ENCODE measurements at places on chromosomes 7 and 10.
A peak's percentile ranks its signal among the peaks of the same experiment; 100 is the strongest.

- DNase-seq = no peak
These were observed 111.9 kb upstream of the IGFBP3 start for GRCh38 chr7:46032942-46033341.

GRCh38 chr7:136245327-136246004 lies 268.3 kb upstream of the MTPN start:
- DNase-seq = no peak

DNA sequence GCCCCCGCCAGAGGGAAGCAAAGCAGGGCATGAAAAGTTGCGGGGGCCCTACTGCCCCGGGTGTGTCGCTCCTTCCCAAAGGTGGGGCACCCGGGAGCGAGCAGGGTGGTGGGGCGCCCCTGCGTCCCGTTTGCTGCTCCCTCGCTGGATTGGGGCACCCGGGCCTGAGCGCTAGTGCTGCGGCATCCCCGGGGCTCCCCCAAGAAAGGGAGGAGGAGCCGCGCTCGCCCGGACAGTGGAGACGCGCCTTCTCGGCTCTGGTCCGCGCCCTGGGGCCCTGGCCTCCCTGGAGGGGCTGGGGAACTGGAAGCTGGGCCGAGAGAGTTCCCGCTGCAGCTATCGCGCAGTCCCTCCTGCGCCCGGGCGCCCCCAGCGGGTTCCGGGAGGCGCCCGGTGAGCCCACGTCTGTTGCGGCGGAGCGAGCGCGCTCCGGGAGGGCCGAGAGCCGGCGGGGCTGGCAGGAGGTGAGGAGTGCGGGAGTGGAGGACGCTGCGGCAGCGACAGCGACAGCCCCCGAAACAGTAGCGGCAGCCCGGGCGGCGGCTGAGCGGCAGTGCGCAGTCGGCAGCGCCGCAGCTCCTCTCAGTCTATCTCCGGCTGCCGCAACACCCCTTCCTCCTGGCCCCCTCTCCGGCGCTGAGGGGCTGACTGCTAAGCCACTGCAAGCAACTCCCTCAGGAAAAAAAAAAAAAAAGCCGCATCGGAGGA lies 504 bp upstream of the BMPER start:
- DNase-seq = no peak

DNA sequence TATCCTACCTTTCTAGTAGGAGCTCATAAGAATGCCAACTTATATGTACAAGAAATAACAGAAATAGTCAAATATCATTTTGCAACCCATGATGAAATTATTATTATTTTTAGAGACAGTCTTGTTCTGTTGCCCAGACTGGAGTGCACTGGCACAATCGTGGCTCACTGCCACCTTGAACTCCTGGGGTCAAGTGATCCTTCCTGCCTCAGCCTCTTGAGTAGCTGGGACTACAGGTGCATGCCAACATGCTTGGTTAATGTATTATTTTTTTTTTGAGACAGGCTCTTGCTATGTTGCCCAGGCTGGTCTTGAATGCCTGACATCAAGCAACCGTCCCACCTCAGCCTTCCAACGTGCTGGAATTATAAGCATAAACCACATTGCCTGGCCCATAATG lies 44.8 kb downstream of the TNPO3 start:
- DNase-seq = no peak

GRCh38 chr10:100934084-100934659 lies 21.4 kb downstream of the SLF2 start:
- DNase-seq = no peak

GRCh38 chr7:157521061-157521731 lies 184.4 kb downstream of the DNAJB6 start:
- no peak for DNase-seq

GRCh38 chr10:93752761-93753160 lies 5.0 kb upstream of the LGI1 start:
- DNase-seq = peak; percentile 20

DNA sequence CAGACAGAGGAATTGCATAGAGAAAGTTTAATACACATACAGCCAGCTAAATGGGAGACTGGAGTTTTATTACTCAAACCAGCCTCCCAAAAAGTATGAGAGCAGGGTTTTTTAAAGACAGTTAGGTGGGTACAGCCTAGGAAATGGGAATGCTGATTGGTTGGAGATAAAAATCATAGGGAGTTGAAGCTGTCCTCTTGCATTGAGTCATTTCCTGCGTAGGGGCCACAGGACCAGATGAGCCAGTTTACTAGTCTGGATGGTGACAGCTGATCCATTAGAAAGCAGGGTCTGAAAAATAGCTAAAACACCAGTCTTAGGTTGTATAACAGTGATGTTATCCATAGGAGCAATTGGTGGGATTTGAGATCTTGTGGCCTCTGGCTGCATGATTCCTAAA lies 76.1 kb upstream of the POM121L12 start:
- no peak for DNase-seq

GRCh38 chr7:74126220-74126880 lies 42.7 kb downstream of the LIMK1 start:
- no peak for DNase-seq

- no peak for DNase-seq
These were observed 1.0 kb upstream of the FFAR4 start for GRCh38 chr10:93565446-93565845.

DNA sequence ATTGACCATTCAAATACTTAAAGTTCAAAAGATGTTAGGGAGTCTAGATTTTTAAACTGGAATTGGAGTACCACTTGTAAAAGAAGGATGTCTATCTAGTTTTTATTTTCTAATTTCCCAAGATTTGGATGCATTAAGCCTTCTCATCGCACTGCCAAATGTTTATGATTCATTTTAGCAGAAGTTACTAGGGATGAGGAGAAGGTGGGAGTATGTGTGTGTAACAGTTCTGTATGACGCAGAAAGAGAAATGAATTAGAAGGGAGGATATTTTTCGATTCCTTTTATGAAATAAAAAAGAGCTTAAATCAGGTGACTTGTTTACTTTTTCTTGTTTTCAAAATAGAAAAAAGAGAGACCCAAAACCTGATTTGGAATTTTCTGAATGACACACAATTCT lies 6.8 kb upstream of the SLK start:
- no peak for DNase-seq

DNA sequence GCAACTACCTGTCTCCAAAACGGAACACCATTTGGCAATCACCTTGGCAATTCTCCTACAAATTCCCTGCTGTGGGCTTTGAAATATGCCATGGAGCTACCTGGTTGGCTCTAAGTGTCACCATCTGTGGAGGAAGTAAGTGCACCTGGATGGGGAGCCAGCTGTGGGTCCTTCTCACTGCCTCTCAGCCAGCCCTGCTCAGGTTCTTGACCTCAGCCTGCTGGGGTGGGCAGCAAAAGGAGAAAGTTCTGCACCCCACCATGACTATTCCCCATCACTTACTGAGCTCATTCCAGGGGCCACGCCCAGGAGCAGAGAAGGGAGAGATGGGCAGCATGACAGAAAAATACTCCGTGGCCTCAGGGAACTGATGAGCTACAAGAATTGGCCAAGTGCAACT lies 158.7 kb downstream of the TNS3 start:
- DNase-seq = no peak

DNA sequence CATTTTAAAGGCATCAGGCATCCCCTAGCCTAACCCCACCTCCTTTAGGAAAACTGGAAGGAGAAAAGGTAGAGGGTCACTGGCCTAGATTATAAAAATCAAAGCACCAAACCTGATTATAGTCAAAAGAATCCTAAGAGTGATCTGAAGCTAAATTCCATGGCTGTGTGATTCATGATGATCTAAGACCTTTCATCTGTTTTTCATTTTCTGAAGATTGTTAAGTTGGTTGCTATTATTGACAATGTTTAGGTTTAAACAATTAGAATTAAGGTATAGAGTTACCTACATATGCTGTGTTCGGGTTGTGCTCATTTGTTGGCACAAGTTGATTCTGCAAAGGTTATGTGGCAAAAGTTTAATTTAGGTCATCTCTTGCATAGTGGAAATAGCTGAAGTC lies 148.7 kb downstream of the BICC1 start:
- peak; percentile 65 for DNase-seq

GRCh38 chr7:92769394-92769699 lies 67.0 kb downstream of the CDK6 start:
- no peak for DNase-seq

- no peak for DNase-seq
These were observed 63.9 kb downstream of the GFRA1 start for GRCh38 chr10:116208956-116209567.
